ENCODE measurements at places on chromosomes 7 and 10. TPM values are rescaled to one million over a fixed set of nuclear protein-coding genes. Genes with fewer than 3 reads are reported as not detected.

Gene FAM25C
- not detected for total RNA-seq

- no peak for DNase-seq
Observed at GRCh38 chr7:106515321-106515720, 145.6 kb downstream of the CCDC71L start.

DNA sequence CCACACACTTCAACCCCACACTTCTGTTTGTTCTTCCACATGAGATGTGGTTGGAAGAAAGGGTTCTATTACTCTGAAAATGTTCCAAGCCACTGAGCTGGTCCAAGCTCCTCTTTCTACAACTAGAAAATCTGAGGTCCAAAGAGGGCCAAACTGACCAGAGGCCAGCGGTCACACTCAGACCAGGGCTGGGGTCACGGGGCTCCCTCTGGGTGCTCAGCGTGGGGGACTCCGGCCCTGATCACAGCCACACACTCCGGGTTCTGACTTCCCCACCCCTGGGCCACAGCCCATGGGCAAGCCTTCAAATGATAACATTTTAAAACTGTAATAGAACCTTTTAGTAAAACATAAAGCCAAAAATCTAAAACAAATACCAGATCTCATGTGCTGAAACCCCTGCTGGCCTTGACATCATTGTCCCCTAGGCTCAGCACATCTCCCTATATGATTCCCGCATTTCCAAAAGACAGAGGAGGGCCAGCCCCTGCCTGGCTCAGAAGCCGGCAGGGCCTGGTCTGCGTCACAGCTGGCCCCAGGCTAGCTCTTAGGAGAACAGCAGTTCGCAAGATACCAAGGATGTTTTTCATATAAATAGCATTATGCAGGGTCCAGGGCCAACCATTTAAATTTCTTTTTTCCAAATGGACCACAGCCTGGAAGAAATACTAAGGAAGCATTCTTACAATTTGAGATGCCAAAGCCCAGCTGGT lies 3.3 kb downstream of the CRYGN start:
- no peak for DNase-seq

DNA sequence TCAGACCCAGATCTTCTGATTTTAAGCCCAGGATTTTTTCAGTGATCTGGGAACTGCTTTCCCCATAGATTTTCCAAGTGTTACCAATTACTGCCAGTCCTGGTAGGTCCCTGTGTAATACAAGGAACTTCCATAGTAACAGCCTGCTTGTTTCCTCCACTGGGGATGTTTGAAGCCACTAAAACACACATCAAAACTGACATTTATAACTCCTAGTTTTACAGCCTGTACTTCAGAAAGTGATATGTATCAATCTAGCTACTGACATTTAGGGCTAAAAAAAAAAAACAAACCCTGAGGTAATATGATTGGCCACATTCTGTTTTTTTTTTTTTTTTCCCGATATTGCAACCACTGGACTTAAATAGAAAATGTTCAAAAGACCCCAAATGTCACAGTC lies 166.9 kb upstream of the SP4 start:
- DNase-seq: no peak

Gene ECHDC3
- 0.47 TPM for total RNA-seq

Gene CYREN
- total RNA-seq: 52.8 TPM

Gene ATOH7
- not detected for total RNA-seq

Gene EVX1
- not detected for total RNA-seq

Gene CCDC201
- total RNA-seq: not detected

Gene VAX1
- not detected for total RNA-seq

GRCh38 chr7:39583539-39583938 lies 17.3 kb downstream of the YAE1 start:
- no peak for DNase-seq

- DNase-seq: no peak
Observed at GRCh38 chr7:155512246-155512887, 34.0 kb downstream of the CNPY1 start.

DNA sequence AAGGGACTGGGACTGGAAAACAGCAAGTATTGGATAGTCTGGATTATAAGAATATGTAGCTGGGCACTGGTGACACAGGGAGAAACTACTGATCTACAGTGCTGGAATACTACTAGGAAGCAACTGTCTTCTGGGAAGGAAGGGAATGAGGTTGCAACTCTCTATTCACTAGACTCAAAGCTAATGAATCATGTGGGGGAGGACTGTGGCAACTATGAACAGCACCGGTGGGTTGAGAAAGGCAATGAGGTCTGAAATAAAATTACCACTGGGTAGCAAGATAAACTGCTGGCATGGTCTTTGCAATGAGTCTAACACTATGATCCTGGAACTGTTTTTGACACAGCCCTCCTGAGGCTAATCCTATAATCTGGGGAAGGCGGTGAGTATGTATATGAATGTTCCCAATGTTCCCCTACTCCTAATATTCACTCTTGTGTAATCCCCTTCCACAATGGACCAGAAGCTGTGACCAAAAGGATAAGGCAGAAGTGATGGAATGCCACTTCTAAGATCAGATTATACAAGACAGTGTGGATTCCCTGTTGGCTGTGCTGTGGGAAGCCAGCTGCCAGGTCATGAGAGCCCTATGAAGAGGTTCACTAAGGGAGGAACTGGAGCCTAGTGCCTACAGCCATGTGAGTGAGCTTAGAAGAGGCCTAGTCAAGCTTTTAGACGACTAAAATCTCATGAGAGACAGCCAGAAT lies 101.3 kb upstream of the DNAJB12 start:
- DNase-seq: no peak

- DNase-seq: no peak
Observed at GRCh38 chr7:83494683-83495082, 154.3 kb downstream of the SEMA3E start.

DNA sequence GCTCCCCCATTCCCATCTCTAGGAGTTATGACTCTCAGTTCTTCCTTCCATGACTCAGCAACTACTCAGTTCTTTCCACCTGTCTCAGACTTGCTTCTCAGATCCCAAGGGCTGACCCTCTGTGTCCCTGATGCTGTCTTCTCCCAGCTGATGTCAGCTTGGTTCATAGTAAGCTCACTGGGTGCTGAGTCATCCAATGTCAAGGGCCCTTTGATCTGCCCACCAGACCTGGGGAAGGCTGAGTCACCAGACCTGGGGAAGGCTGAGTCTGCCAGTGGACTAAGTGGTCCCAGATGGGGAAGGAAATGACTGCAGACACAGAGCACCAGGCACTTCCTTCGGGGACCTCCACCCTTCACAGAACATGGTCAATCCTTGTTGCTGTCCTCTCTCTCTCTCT lies 76.1 kb upstream of the ZEB1 start:
- DNase-seq: peak; percentile 65

Gene CDNF
- 0.62 TPM for total RNA-seq

DNA sequence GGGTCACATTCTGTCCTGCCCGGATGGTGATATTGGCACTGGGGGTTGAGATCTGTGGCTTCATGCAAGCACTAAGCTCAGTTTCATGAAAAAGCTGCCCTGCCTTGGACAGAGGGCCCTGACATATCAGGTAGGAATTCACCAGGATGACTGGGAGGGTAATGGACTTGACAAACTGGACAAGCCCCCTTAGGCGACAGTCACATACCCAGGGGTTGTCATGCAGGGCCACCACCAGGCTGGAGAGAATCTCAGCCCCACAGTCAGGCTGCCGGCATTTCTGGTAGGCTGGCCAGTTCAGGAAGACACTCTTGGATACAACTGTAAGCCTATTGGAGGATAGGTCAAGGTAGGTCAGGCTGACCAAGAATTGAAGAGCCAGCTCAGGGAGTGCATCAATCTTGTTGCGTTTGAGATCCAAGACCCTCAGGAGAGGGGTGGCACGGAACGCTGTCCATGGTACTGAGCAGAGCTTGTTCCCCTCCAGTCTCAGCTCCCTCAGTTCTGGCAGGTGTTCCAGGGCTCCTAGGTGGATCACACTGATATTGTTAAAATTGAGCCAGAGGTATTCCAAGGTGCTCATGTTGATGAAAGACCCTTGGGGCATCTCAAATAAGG lies 824 bp downstream of the LRIT2 start:
- DNase-seq: no peak

GRCh38 chr7:50266635-50267386 lies 37.7 kb upstream of the IKZF1 start:
- peak; percentile 95 for DNase-seq

GRCh38 chr10:132606031-132606491 lies 68.5 kb downstream of the INPP5A start:
- no peak for DNase-seq

GRCh38 chr7:133165001-133165400 lies 83.1 kb upstream of the CHCHD3 start:
- no peak for DNase-seq

Gene CLRN3
- total RNA-seq: not detected

Gene CFAP70
- 0.33 TPM for total RNA-seq

Gene GDF2
- total RNA-seq: not detected

GRCh38 chr7:36154255-36155212 lies 1.5 kb downstream of the EEPD1 start:
- peak; percentile 59 for DNase-seq

GRCh38 chr10:129627442-129627841 lies 160.4 kb downstream of the MGMT start:
- DNase-seq: no peak

Gene TAS2R3
- total RNA-seq: 2.2 TPM

- no peak for DNase-seq
Observed at GRCh38 chr7:79436378-79436777, 17.1 kb downstream of the MAGI2 start.

GRCh38 chr7:71278257-71278656 lies 146.3 kb downstream of the GALNT17 start:
- no peak for DNase-seq

DNA sequence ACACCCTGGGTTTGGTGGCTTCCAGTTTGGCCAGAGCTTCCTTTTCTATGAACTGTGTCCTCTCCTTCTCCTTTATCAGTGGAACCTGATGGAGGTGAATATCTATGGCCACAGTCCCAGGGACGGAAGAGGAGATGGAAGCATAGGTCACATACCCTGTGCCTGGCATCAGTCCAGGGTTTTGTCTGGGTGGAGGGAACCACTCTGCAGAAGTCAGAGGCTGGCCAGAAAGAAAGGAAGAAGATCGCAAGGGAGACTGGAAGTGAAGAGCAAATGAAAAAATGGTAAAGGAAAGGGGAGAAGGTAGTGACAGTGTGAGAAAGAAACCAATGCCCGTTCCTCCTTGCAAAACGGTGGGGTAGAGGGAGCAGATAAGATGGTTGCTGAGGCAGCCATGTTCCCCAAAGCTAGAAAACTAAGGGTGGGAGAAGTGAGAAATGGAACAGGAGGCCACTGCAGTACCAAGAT lies 77.9 kb upstream of the HECW1 start:
- no peak for DNase-seq

Gene IFIT1B
- not detected for total RNA-seq

Gene TACR2
- total RNA-seq: not detected

GRCh38 chr10:126551202-126551601 lies 119.3 kb downstream of the C10orf90 start:
- DNase-seq: no peak

- no peak for DNase-seq
Observed at GRCh38 chr7:117762055-117762454, 111.2 kb downstream of the CTTNBP2 start.

Gene EN2
- total RNA-seq: not detected

- DNase-seq: peak; percentile 58
Observed at GRCh38 chr10:59678884-59679301, 30.8 kb downstream of the SLC16A9 start.

DNA sequence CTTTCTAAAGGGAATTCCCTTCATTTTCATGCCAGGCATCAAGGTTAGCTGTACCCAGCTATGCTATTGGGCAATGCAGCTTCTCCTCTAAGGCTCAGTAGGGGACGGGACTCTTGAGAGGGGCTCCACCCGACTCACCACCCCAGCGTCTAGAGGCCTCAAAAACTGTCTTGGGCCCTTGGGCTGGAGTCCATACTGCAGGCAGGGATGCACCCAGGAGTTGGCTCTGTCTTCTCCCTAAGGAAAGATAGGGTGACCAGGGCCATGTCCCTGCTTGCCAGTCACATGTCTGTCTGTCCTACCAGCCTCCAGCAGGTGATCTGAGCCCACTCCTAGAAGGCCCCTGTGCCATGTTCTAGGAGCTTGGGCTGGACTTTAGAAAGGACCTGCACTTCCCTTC lies 1.2 kb downstream of the OPN4 start:
- no peak for DNase-seq

Gene MYL10
- not detected for total RNA-seq

GRCh38 chr7:69276011-69276729 lies 322.1 kb upstream of the AUTS2 start:
- no peak for DNase-seq

DNA sequence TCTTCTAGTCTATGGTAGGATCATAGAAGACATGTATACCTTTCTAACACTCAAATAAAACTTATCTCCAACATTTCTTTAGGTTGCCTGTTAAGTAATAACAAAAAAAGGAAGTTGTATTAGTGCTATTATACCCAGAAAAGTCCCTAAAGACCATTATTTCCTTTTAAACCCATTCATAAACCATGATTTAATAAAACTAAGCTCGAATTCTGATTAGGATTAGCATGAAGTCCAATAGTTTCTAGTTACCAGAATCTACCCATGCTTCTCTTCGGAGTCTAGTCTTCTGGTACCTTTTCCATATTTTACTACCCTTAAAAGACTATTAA lies 62.7 kb downstream of the USP6NL start:
- no peak for DNase-seq

DNA sequence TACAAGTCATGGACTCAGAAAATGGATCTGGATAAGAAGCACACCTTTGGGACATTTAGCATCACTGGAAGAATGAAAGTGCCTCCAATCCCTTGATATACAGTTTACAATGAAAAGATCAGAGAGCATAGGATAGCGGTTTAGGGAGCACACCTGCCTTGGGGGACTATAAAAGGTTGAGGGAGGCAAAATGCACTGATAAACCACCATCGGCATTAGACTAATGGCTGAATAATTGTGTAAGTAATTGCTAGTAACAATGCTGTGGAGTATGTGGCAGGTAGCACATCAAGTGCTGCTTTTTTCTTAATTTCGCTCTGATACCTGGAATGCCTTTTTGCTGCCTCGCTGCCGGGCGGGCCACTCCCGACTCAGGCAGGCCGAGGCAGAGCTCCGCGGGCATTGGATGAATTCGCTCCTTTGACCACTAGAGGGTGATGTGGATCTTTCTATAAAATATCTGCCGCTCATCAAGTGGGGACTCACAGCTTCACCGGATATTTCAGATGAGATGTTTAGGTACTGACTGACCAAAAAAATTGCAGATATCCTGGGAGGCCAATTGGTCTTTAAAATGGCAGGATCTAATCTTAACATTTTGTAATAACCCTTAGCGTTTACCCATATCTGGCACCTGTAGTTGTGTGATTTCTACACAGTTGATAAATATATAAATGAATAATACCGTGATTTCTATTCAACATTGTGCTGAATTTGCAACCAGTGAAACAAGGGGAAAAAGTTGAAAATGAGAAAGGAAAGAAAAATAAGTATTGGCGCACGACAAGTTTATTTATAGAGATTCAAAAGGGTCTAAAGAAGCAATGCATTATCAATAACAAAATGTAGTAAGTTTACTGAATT lies 116.8 kb upstream of the PRSS1 start:
- peak; percentile 86 for DNase-seq

Gene ZNF680
- total RNA-seq: 10.4 TPM

Gene EGR2
- total RNA-seq: 201 TPM

Gene TAS2R39
- not detected for total RNA-seq

All from activated CD4-positive, alpha-beta T cell treated with anti-CD3 and anti-CD28 coated beads, Interleukin-2, amount 10 ng/mL, durations not matched to agents 24 days and 14 days (primary cell).